ENCODE measurements at places on chromosomes 16 and 17. TPM values are rescaled to one million over a fixed set of nuclear protein-coding genes. Genes with fewer than 3 reads are reported as not detected.
A peak's percentile ranks its signal among the peaks of the same experiment; 100 is the strongest.

DNA sequence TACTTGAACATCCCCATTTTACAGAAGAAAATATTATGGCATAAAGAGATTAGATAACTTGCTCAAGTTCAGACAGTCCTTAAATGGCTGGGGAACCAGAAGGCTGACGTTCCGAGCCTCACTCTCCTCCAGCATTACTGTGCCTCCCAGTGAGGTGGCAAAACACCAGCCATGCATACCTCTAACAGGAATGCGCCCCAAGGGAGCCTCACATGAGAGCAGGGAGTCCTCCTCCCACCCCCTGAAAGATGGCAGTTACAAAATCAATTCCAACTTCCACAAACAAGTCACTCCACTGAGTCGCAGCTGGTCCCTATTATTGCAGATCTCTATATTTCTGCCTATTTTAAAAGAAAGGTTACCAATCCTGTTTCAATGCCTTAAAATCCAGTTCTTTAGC lies 55.5 kb downstream of the ANKFY1 start:
- DNase-seq = no peak

GRCh38 chr16:69073181-69073702 lies 32.2 kb upstream of the HAS3 start:
- no peak for DNase-seq

- DNase-seq = no peak
Observed at GRCh38 chr17:35684055-35684802, 47.2 kb upstream of the RASL10B start.

Gene IRF8
- 1.5 TPM for total RNA-seq

DNA sequence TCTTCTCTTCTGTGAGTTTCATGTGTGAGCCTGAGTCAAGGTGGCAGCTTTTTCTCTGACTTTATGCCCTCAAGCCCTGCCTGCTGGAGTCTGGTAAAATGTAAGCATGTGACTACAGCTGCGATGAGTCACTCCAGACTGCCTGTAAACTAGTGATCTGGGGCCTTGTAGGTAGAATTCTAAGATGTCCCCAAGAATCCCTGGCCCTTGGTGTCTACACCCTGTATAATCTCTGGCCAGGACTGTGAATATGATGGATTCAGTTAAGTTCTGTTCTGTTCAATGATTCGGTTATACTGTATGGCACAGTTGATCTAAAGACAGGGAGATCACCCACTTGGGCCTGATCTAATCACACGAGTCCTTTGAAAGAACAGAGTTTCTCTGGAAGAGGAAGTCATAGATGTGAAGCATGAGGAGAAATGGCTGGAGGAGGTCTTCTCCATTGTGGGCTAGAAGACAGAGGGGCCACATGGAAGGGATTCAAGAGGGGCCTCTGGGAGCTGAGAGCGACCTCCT lies 29.8 kb downstream of the PRSS54 start:
- no peak for DNase-seq

DNA sequence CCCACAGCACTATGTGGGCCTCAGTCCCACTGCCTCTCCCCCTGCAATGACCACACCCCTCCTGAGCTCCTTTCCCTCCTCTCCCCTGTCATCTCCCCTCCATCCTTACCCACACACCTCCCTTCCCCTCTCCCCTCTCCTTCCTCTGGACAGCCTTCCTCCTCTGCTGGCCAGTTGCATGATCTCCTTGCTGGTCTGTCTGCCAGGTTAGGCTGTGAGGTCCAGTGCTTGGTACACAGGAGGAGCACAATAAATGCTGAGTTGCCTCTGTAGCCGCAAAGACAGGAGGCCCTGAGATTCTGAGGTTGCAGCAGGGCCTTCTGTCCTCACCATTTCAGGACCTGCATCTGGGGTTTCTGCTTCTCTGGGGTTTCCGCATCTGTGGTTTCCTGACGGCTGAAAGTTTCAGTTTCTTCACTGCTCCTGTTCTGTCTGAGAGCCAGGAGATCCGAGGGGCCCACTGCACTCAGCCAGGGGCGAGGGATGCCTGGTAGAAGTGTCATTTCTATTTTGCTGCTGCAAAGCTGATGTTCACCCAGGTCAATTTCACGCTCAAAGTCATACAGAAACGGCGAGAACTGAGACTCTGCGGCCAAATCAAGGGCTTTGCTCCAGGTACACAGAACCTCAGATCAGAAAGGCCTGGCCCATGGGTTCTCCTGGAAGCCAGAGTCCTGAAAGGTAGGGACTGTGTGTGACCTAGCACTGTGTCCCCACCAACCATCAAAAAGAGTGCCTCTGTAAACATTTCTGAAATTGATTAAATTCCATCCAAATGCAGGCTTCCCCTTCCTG lies 4.6 kb upstream of the SLC12A3 start:
- peak; percentile 59 for DNase-seq

GRCh38 chr16:24761526-24761925 lies 32.1 kb downstream of the TNRC6A start:
- no peak for DNase-seq

Gene CRISPLD2
- total RNA-seq = 0.32 TPM

Gene KRTAP4-1
- total RNA-seq = not detected

GRCh38 chr17:49210158-49211029 lies at the start of the genes ABI3 and GNGT2:
TSS of gene ABI3 (plus strand) at chr17:49210707. CDS start at chr17:49210725, 18 bp downstream.
TSS of gene GNGT2 (minus strand) at chr17:49210574. CDS start at chr17:49207422, 3,152 bp downstream.
- DNase-seq = peak; percentile 58

DNA sequence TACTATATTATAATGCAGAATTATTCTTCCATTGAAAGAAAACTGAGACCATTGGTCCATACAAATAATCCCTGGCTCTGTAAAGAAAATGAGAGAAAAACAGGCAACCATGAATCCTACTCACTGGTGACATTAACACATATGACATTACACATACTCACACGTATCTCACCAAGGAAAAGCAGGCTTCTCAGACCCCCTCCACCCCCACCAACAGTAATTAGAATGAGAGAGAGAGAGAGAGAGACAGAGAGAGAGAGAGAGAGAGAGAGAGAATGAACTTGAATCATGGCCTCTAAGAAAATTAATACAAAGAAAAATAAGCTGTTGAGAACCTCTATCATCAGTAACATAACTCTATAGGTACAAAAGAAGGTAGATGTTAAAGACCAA lies 132.0 kb downstream of the SNX11 start:
- DNase-seq = no peak

GRCh38 chr16:20937736-20938135 lies 37.2 kb downstream of the LYRM1 start:
- no peak for DNase-seq

Gene SDR42E2
- 0.55 TPM for total RNA-seq

DNA sequence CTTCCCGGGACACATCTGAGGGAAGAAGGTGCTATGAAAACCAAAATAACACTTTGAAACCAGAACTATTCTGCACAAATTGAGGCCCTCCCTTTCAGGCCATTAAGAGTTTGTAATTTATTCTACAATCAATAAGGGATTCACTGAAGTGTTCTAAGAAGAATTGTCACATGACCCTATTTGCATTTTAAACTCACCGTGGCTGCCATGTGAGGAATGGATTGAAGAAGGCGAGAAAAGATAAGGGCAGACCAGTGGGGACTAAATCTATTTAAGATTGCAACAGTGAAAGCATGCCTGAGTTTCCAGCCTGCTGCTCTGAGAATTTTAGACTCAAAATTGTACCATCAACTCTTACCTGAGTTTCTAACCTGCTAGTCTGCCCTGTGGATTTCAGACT lies 408.8 kb upstream of the SALL1 start:
- DNase-seq = no peak

Gene FNDC8
- not detected for total RNA-seq

- DNase-seq = no peak
Observed at GRCh38 chr16:59339871-59340270, 605.8 kb upstream of the GOT2 start.

DNA sequence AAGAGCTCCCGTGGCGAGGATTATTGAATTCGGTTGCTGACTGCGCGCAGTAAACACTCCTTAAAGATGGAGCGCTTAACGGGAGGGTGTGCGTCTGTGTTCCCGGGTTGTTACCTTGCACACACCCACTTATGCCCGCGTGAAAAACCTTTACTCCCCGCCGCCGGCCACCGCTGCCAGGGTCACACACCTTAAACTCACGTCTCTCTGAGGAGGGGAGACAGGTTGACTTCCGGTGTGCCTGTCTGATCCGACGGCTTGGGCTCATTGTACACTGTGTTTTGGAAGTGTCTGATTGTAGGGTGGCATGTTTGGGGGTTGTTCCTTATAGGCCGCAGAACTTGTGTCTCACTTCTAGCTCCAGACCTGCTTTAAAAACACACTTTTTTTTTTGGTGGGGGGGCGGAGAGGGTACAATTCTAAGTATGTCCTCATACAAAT lies 66.8 kb downstream of the KPNA2 start:
- DNase-seq = peak; percentile 20

DNA sequence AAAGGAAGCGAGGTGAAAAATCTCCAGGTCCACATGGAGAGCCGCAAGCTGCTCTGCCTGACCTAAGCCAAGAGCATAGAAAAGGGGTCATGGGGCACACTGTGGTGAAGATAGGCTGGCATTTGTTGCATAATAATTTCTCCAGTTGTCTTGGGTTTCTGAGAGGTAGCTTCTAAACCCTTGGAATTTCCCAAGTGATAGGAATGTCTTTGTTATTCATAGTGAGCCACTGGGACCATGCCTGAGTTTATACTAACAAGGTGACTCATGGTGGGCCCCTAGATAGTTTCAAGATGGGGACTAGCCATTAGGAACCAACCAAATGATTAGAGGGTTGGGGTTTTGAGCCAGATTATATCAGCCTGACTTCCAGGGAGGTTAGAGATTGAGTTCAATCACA lies 25.6 kb downstream of the SOST start:
- no peak for DNase-seq

Gene ANKRD40CL
- not detected for total RNA-seq

Gene UMOD
- total RNA-seq = not detected

- no peak for DNase-seq
Observed at GRCh38 chr17:51926448-51926847, 232.1 kb downstream of the CA10 start.

Gene HBA2
- total RNA-seq = not detected

Gene GPR142
- total RNA-seq = not detected

DNA sequence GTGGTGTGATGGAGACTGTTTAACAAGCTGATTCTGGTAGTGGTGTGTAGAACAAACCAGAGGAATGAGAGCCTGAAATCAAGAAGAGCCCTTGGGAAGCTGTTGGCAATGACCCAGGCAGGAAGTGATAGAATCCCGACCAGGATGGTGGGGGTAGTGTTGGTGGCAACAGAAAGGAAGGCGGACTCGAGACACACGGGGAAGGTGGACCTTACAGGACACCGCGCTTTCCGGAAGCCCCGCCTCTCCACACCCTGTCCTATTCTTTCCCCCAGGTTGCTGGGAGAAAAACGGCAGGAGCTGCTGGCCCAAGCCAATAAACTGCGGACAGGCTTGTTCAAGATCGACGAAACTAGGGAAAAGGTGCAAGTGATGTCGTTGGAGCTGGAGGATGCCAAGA lies 30.0 kb upstream of the KDM6B start:
- no peak for DNase-seq

DNA sequence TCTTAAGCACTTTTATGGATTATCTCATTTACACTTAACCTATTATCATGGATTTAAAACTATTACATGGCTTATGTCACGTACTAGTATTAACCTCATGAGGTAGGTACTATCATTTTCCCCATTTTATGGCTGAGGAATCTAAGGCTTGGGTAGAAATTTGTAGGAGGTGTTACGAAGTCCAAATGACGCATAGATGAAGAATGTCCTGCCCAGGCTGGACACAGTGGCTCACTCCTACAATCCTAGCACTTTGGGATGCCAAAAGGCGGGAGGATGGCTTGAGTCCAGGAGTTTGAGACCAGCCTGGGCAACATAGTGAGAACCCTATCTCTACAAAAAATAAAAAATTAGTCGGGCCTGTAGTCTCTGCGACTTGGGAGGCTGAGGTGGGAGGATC lies 4.8 kb upstream of the C1QL1 start:
- DNase-seq = no peak

Gene CD300A
- total RNA-seq = 28.8 TPM

Gene CDH5
- not detected for total RNA-seq

DNA sequence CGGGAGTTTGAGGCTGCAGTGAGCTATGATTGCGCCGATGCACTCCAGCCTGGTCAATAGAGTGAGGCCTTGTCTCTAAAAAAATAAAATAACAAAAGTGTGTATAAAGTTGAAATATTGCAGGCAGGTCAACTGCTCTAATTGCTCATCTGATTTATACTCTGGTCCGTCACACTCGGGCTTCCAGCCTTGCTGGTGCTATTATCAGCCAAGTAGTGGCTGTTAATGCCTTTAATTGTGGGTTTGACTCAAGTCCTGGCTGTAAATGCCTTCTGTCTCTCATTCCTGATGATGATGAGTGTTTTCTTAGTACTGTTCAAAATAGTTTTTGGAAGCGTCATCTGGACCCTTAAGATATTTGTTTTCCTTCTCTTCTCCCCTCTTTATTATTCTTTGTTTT lies 18.4 kb downstream of the SYT17 start:
- no peak for DNase-seq

- peak; percentile 63 for DNase-seq
Observed at GRCh38 chr17:68255731-68256538, 8.1 kb downstream of the AMZ2 start.

GRCh38 chr16:7086822-7087616 lies 245.6 kb upstream of the RBFOX1 start:
- DNase-seq = no peak

DNA sequence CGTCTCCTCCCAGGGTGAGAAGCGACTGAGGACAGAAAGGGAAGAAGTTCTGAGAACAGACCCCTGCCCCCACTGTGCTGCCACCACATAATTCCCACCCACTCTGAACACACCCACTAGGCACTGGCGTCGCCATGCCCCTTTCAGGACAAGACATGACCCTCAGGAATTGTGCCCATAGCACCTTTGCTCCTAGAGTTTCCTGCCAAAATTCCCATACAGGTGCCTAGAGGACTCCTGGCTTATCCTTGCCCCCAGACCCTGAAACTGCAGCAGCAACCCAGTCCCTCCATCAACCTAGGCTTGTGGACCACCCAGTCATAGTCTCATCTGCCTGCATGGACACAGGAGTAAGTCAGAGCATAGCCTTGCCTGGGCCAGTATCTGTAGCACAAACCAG lies 157.7 kb upstream of the ZNF267 start:
- DNase-seq = no peak

DNA sequence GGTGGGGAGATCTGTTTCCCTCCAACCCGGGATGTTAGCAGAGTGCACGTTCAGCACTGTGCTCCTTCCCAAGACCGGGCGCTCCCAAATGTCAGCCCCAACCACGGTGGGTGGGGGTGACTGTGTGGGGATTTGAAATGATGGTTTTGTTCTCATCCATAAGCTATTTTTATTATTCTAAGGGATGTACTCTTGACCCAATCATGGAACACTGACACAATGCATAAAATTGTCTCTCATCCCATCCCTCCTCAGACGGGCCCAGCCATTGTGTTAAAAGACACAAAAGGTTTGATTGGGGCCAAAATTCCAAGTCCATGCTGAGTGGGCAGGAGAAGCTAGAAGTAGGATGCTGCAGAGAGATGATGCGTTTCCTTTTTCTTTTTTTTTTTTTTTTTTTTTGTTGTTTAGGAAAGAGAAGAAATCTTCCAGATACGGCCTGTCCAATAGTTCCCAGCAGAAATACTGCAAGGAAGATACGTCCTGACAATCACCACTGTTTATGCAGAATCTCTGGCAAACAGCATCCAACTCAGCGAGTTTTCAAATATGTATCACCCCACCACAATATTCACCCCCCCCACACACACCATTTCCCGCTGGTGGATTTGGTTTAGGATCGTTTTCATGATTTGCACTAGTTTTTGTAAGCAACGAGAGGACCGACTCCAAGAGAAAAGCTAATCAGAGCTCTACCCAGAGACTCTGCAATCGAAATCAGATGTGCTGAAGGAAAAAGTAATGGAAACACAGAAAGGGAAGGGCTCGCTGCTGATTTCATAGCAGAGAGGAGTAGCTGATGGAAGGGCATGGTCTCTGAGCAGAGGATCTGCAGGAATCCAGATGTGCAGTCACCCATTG lies 163.5 kb upstream of the DYNLRB2 start:
- DNase-seq = no peak

- DNase-seq = no peak
Observed at GRCh38 chr16:80066805-80067580, 466.5 kb upstream of the MAF start.
